ENCODE measurements at places on chromosomes 11 and 22.

DNA sequence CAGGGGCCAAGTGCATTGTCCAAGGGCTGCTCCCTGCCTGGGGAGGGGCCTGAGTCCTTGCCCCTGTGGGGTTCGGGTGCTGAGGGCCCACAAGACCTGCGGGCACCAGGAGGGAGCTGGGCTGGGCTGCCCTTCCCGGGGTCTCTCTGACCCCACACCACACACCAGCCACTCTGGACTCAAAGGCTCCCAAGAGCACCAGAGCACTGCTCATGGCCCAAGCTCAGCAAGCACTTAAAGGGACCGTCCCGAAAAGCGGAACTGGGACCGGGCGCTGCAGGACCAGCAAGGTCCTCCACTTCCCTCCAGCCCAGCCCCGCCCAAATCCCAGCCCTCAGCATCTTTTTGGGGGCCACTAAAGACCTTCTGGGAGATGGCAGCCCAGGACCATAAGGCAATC, 5.3 kb downstream of the LSP1 start:
- no peak for DNase-seq

DNA sequence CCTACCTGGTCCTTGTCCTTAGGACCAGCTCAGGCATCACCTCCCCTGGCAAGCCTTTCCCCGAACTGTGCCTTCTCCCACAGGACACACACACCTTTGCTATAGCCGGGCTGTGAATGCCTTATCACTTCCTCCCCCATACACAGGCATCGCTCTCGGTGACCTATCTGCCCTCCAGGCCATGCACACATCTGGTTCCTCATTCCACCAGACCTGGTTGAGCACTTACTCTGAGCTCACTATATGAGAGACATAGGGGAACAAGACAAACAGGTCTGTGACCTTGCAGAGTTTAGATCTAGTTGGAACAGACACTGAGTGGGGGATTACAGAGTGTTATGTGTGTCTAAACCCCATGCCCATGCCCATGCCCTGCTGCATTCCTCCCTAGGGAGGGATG, 3.1 kb upstream of the BCR start:
- DNase-seq: no peak

DNA sequence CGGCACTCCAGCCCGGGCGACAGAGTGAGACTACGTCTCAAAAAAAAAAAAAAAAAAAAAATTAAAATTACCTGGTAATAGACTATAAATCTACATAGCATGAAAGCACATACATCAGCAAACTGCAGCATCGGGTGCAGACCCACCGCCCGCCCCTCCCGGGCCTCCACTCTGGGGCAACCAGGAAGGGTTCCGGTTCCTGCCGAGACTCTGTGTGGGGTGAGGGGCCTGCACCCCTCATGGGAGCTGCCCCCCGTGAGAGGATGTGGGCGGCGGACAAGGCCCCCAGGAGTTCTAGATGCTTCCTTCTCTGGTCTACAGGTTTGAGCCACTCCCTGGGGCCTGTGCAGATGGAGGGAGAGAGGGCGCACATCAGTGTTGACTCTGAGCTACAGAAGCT, 9.1 kb downstream of the DRD4 start:
- no peak for DNase-seq

- no peak for DNase-seq
Observed at GRCh38 chr22:36015155-36015810, 13.3 kb downstream of the RBFOX2 start.

DNA sequence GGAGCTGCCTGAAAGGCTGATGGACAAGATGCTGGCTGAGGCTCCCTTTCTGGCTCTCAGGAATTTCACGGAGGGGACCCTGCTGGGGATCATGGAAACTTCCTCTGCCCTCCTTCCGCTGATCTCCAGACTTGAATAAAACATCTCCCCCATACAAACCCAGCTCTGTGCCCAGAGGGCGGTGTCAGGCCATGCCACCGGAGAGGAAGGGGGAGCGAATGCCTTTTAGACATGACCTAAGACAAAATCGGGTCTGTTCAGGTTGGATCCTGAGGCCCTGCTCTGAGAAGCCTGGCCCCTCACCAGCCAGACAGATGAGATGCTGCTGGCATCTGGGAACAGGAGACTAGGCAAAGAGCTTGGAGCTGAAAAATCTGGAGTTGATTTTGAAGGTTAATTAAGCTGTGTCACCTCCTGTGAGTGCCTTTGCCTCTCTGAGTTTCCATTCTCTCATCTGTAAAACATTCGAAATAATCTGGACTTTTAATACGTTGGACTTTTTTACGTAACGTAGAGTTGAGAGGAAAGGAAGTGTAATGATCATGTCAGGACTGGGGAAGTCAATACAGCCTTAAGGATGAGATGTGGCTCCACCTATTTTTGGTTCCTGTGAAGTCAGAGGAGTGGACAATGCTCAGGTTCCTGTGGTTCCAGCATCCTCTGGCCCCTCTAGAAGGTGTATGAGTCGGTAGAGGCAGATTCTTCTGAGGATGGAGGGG, 163.6 kb downstream of the ST3GAL4 start:
- no peak for DNase-seq

GRCh38 chr11:106101819-106102218, 24.4 kb downstream of the AASDHPPT start:
- no peak for DNase-seq

DNA sequence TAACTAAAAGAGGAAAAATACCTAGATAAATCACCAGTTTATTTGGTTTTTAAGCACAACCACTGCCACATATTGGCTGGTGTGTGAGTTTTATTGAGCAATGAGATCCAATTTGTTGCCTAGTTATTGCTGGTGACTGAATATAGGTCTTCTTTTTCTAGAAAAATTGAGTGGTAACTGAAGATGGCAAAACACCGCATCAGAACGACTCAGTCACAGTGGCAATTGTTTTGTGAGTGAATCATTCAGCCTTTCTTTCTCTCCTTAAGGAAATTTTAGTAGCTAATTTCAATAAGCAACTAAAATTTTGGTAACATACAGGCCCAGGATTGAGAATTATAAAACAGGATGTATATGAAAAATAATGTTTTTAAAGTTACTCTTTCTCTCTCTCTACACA, 533.0 kb downstream of the KCNA4 start:
- no peak for DNase-seq

DNA sequence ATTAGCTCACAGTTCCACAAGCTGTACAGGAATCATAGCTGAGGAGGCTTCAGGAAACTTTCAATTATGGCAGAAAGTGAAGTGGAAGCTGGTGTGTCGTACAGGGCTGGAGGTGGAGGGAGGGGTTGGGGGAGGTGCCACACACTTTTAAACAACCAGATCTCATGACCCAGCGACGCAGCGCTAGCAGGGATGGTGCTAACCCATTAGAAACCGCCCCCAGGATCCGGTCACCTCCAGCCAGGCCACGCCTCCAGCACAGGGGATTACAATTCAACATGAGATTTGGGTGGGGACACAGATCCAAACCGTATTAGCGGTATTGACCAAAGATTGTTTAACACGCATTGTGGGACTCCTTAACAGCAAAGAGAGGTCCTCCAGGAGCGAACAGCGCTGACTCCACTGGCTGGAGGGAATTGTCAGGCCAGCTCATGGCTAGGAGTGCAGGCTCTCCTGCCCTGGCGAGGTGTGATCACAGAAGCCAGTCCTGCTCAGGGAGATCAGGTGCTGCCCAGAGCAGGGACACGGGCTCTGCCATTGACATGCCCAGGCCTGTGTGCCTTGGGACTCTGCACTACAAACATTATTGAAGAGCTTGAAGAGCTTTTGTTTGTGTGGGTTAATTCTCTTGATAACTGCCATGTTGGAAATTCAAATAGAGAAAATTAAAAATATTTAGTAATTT, 215.3 kb downstream of the TBC1D22A start:
- DNase-seq: no peak

DNA sequence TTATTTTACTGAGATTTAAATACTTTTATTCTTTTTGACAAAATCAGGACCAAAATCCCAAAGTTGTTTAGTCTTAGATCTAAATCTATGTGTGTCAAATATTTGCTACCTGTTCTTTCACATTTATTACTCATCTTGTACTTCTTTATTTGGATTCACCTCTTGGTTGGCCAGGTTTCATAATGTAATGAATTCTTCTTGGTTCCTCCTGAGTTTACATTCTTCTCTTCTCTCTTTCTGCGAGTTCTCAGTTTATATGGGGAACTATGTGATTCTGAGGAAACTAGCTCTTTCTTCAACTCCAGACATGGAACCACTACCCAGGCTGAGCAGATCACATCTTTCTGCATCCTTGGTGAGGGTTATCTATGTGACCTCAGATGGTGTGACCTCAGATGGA, 50.2 kb downstream of the EHF start:
- DNase-seq: no peak

- DNase-seq: no peak
Observed at GRCh38 chr11:126929179-126930061, 71.2 kb downstream of the KIRREL3 start.

- DNase-seq: no peak
Observed at GRCh38 chr22:20582520-20583361, 75.3 kb downstream of the MED15 start.

GRCh38 chr11:114447892-114448291, 8.6 kb downstream of the REXO2 start:
- DNase-seq: no peak

Data from GM18507 (cell line).